Placental pericyte (primary cell): ENCODE measurements at places on chromosomes 4 and X. TPM values are rescaled to one million over a fixed set of nuclear protein-coding genes. Genes with fewer than 3 reads are reported as not detected.

UGT8 gene
- total RNA-seq, result 0.14 and 0.44 TPM in 2 replicates

CTAG2 gene
- total RNA-seq, result 0.22 TPM in 1 of 2 replicates, not detected in the other

ANK2 gene
- total RNA-seq, result 13.3 and 30.4 TPM in 2 replicates

XK gene
- total RNA-seq, result 0.14 TPM in 1 of 2 replicates, not detected in the other

AWAT1 gene
- total RNA-seq, result not detected in 2 replicates

ETDA gene
- not detected in 2 replicates for total RNA-seq

ZAR1 gene
- not detected in 2 replicates for total RNA-seq

CCKAR gene
- total RNA-seq, result not detected in 2 replicates

TCP11X2 gene
- total RNA-seq, result not detected in 2 replicates

YTHDC1 gene
- 38.9 and 53.2 TPM in 2 replicates for total RNA-seq

PGAM4 gene
- total RNA-seq, result not detected in 2 replicates

SPIN3 gene
- total RNA-seq, result 5.0 and 5.4 TPM in 2 replicates

SPANXA2 gene
- total RNA-seq, result not detected in 2 replicates

CACNA1F gene
- total RNA-seq, result not detected in 2 replicates

AKAP4 gene
- not detected in 2 replicates for total RNA-seq

SLC10A7 gene
- 22.5 and 29.8 TPM in 2 replicates for total RNA-seq

ARHGAP10 gene
- 24.1 and 59.3 TPM in 2 replicates for total RNA-seq

COL4A5 gene
- total RNA-seq, result 90.6 and 119 TPM in 2 replicates

SSX4B gene
- not detected in 2 replicates for total RNA-seq

VEGFD gene
- total RNA-seq, result 0.14 TPM in 1 of 2 replicates, not detected in the other

NLRP2B gene
- not detected in 2 replicates for total RNA-seq

ZNF185 gene
- 2.0 and 13.6 TPM in 2 replicates for total RNA-seq

ARX gene
- not detected in 2 replicates for total RNA-seq

USP27X gene
- 2.3 and 2.8 TPM in 2 replicates for total RNA-seq

BEX2 gene
- total RNA-seq, result 2.6 TPM in 1 of 2 replicates, not detected in the other

XKRX gene
- 0.22 and 4.2 TPM in 2 replicates for total RNA-seq

ZFP92 gene
- under 0.01 and 0.44 TPM in 2 replicates for total RNA-seq

SOD3 gene
- 18.9 and 69.4 TPM in 2 replicates for total RNA-seq

MUC7 gene
- total RNA-seq, result not detected in 2 replicates

ARAP2 gene
- under 0.01 and 3.0 TPM in 2 replicates for total RNA-seq

DCAF12L2 gene
- not detected in 2 replicates for total RNA-seq

TRIM75 gene
- under 0.01 and 0.43 TPM in 2 replicates for total RNA-seq

AKAP14 gene
- not detected in 2 replicates for total RNA-seq

CCDC160 gene
- total RNA-seq, result 0.14 and 0.22 TPM in 2 replicates

CLDN34 gene
- not detected in 2 replicates for total RNA-seq

TCEAL2 gene
- not detected in 2 replicates for total RNA-seq

TBC1D8B gene
- total RNA-seq, result 7.7 and 10.6 TPM in 2 replicates

PAGE4 gene
- not detected in 2 replicates for total RNA-seq

NPY5R gene
- total RNA-seq, result 0.22 TPM in 1 of 2 replicates, not detected in the other
